Astrocyte (in vitro differentiated cells and primary cell): ENCODE measurements at places on chromosomes 2 and 18.

GRCh38 chr2:235591231-235591730, 97.4 kb downstream of the AGAP1 start:
- no peak for DNase-seq

DNA sequence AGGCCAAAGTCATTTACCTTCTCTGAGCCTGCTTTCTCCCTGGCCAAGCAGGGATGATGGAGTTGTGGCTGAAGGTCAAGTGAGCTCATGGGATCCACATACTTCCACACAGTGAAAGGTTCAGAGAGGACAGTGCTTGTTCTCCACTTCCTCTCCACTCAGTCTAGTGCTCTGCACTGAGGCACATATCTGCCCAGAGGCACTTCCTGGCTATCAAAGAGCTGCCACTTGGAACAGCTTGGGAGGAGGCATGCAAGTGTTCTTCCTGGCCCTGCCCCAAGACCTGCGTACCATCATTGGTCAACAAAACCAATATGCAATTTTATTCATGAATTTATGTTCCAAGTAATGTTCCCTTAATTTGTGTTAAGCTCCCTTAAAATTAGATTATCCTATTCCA, 71.9 kb downstream of the RNF152 start:
- no peak for DNase-seq

- DNase-seq: no peak
These were observed 52.2 kb upstream of the TGIF1 start for GRCh38 chr18:3397786-3398185.

- peak; percentile 36 for DNase-seq
These were observed 2.6 kb downstream of the MAB21L4 start for GRCh38 chr2:240893363-240893844.
